HepG2 (cell line): ENCODE measurements at places on chromosomes 12 and 14. TPM values are rescaled to one million over a fixed set of nuclear protein-coding genes. Genes with fewer than 3 reads are reported as not detected.

The KRT8 gene
- total RNA-seq, result 718 and 837 TPM in 2 replicates

The APAF1 gene
- total RNA-seq, result 13.0 and 17.9 TPM in 2 replicates

The RPS6KA5 gene
- total RNA-seq, result 0.58 and 0.65 TPM in 2 replicates

The SMIM10L1 gene
- 11.8 and 12.5 TPM in 2 replicates for total RNA-seq

The KRT73 gene
- not detected in 2 replicates for total RNA-seq

The HSP90B1 gene
- total RNA-seq, result 496 and 954 TPM in 2 replicates
